ENCODE measurements at places on chromosomes 11 and 22. TPM values are rescaled to one million over a fixed set of nuclear protein-coding genes. Genes with fewer than 3 reads are reported as not detected.

DNA sequence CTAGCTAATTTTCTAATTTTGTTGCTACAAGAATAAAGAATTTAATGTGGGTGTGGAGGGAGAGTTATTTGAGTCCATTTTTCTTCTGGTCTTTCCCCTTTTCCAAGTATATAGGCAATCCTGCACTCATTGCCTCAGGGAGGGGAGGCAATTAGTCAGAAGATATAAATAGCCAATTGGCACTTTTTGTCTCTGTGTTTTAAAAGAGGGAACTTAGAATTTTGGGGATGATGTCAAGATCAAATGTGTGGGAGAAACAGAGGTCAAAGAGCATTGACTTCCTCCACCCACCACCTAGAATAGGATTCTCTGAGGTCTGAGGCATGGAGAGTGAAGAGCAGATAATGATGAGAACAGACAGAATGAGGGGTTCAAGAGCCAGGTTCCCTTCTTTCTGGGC is 120.3 kb upstream of the ZC3H12C start:
- DNase-seq = no peak

- no peak for DNase-seq
Measured at GRCh38 chr11:19087658-19088057, 27.1 kb upstream of the MRGPRX2 start.

- no peak for DNase-seq
Measured at GRCh38 chr11:96340555-96340885, 2.5 kb downstream of the MAML2 start.

GRCh38 chr11:63417174-63417852 is 47.7 kb downstream of the SLC22A9 start:
- no peak for DNase-seq

- DNase-seq = no peak
Measured at GRCh38 chr22:21972293-21972779, 10.3 kb downstream of the TOP3B start.

DNA sequence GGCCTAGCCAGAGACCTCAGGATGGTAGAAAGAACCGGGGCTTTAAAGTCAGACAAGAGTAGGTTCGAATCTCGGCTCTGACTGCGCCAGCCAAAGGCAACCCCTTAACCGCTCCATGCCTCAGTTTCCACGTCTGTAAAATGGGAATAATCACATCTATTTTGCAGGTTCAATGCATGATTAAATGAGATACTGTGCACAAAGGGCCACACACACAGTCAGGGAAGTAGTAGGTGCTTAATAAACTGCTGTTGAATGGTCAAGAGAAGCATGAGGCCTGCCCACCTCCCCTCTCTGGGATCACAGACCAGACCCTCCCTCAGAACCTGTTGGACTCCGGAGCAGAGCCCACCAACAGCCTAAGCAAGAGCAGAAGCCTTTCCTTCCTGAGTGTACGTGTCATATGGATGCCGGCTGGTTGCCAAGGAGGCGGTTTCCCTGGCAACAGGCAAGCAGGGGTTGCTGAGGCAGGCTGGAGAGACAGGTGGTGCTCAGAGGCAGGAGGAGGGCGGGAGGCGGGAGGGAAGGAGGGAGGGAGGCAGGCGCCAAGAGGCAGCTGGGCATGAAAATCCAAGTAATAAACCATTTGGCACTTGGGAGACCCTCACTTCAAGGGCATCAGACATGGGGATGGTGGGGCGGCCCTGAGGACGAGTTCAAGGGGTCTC is 43.9 kb downstream of the NFAM1 start:
- DNase-seq = no peak

GRCh38 chr11:48033918-48034341 is 53.6 kb downstream of the PTPRJ start:
- no peak for DNase-seq

- DNase-seq = no peak
Measured at GRCh38 chr11:68978931-68979594, 1.7 kb downstream of the MRGPRD start.

GRCh38 chr11:93822359-93822758 is 28.1 kb downstream of the VSTM5 start:
- no peak for DNase-seq

- DNase-seq = no peak
Measured at GRCh38 chr22:37442135-37442534, 14.9 kb upstream of the ELFN2 start.

DNA sequence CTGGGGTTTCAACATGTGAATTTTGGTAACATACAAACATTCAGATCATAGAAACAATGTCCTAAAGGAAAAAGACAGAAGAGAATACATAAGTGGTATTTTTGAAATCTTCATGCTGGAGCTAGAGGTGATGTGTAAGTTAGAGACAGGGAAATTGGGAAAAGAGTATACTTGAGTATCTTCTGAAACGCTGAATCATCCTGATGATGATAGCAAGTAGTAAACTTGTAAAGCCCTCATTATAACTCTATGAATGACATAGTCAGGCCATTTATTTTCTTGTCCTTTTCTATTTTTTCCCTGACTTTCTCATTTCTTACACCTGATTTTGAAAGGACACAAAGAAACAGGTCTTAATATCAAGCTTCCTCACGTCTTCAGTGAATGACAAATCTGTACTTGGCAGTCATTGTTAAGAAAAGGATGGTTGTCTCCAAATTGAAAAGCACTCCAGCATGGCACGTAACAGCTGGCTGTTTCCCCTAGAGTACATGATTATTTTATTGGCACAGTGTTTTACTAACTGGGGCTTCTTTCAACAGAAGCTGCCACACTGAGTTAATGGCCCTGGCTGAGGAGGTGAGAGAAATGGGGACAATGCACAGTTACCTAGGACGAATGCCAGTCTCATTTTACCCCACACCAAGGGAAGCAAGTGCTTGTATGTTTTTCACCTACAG is 140.7 kb upstream of the CTSC start:
- DNase-seq = no peak

DNA sequence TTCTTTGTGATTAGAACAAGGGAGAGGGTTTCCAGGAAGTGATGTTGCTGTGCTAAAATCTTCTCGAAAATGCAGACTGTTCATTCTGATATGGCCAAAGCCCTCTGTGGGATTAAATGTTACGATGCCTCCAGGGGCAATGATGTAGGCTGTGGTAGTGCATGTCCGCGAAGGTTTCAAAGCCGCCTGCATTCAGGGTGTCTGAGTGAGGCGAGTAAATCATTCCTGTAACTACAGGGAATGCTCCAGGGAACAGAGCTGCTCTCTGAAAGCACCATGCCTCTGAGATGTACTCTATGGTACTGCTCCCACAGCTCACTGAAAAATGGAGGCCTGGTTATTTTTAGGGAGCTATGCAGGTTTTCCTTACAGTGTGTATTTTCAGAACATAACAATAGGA is 21.2 kb downstream of the PDGFD start:
- no peak for DNase-seq

DNA sequence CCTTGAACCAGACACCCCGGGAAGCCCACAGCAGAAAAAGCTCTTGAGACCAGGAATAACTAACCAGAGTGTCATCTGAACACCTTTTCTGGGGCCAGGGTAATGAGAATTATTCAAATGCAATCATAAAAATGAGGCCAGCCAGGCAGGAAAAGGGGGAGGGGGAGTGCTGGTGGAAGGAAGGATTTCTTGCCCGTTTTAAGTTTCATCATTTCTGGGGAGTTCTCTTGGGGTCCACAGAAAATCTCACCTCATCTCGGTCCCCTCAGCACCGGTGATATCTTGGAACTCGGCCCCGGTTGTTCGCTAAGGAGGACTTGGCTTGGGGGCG is 495 bp upstream of the PKNOX2 start:
- DNase-seq = no peak

DNA sequence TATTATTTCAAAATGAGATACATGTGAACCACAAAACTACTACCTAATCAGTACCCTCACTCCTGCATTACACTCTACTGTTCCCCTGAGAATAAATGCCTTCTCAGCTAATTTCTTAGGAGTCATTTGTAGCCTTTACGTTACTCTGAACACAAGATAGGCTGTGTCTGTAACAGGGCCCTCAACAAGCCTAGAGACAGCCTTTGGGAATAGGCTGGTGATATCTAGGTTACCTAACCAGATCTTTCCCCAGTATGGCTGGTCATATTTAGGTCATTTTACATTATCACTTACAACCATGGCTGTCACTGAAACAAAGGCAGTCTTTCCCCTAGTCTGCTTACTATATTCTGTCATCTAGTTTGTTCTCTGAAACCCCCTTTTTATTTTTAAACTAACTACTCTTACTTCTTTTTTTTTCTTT is 14.2 kb downstream of the ATM start:
- DNase-seq = no peak

DNA sequence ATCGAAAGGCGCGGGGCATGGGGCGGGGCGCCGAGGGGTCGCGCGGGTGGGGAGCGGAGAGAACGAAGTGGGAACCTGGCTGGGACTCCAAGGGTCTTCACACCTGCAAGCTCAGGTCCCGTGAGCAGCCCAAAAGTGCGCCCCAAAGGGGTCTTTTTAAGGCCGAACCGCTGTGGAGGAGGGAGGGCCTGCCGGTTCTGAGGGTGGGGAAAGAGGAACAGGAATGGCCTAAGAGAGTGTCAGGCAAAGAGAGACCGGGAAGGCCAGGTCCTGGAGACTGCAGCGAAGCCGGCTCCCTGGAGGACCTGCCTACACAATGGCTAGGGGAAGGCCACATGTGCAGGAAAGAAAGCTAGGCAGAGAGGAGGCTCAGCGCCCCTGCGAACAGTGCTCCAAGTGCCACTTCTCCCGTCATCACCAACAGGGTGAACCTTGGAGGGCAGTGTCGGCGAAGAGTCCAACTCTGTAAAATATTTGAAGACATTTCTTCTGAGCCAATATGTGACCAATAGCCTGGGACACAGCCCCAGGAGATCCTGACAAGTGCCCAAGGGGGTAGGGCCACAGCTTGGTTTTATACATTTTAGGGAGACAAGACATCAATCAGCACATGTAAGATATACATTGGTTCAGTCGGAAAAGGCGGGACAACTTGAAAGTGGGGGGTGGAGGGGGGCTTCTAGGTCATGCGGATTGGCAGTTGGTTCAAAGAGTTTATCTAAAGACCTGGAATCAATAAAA is 710 bp upstream of the DGCR2 start:
- no peak for DNase-seq

- DNase-seq = no peak
Measured at GRCh38 chr22:44186121-44186510, 5.4 kb downstream of the PARVG start.

DNA sequence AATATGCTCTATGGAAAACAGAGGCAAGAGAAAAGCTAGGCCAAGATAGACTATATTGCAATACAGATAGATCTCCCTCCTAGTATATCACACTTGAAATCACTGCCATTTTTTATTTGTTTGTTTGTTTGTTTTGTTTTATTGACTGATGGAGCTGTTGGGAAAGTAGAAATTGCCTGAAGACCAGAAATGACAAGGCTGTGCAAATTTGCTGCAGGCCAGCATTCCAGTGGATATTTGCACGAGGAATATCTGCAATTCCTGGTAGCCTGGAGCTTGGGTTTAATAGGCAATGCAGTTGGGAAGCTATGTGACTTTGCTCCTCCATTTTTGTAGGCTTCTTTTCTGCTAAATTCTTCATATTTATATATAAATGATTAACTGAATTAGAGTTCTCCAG is 991.7 kb downstream of the LRRC4C start:
- no peak for DNase-seq

DNA sequence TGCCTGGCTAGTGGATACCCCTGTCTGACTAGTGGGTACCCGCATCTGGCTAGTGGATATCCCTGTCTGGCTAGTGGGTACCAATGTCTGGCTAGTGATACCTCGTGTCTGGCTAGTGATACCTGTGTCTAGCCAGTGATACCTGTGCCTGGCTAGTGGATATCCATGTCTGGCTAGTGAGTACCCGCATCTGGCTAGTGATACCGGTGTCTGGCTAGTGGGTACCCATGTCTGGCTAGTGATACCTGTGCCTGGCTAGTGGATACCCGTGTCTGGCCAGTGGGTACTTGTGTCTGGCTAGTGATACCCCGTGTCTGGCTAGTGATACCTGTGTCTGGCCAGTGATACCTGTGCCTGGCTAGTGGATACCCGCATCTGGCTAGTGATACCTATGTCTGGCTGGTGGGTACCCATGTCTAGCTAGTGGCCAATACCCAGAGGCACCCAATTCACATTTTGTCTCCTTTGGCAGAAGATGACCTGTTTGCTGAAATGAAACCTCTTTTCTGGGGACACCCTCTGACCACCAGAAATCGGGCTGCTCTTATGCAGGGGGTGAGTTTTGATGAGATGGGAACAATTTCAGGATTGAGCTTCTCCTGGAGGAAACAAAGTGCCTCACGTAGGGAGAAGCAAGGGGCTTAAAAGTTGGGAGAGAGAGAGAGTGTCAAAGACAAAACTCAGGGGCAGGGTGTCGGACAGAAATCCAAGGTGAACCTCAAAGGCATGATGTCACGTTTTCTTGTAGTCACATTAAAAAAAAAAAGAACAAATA is 63.4 kb downstream of the SMIM38 start:
- no peak for DNase-seq

GRCh38 chr22:17939011-17939410 is 85.3 kb downstream of the MICAL3 start:
- DNase-seq = peak; percentile 3

GRCh38 chr11:12682737-12683500 is 8.7 kb downstream of the TEAD1 start:
- no peak for DNase-seq

GRCh38 chr11:70191495-70192140 is 11.5 kb upstream of the FADD start:
- no peak for DNase-seq

GRCh38 chr22:20776624-20777405 is 2.9 kb downstream of the SERPIND1 start:
- DNase-seq = no peak

DNA sequence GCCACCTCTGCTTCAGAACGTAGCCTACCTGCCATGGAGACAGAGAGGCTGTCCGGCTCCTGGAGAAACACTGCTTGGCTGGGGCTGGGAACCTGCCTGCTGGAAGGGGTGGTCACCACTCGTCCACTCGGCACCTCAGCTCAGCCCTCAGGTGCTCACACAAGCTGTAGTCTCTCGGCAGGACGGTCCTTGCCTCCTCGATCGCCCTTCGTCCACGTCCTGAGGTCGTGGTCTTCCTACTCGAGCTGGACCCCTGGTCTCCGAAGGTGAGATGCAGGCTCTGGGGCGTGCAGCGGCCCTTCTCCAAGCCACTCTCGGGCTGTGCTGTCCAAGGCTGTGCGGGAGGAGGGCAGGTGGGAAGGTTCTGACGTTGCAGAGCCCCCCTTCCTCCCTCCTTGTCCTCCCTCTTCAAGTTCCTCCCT is at the start of gene TBX10:
Gene TBX10, minus strand, starts transcription at position 326 of the 422 bp plus-strand sequence. Its CDS starts 291 bp downstream, at position 35.
- no peak for DNase-seq

Gene SLC43A3
- 66.4 TPM for total RNA-seq

Gene CARNS1
- total RNA-seq = 1.1 TPM

Gene PRG3
- not detected for total RNA-seq

Gene NPAS4
- total RNA-seq = not detected

Gene SEPTIN3
- 0.76 TPM for total RNA-seq

Gene SLN
- total RNA-seq = not detected

Gene FBXO3
- 36.5 TPM for total RNA-seq

Gene ALX4
- total RNA-seq = 1.7 TPM

Gene GDPD4
- not detected for total RNA-seq

Gene VSTM5
- 0.19 TPM for total RNA-seq

Gene PTPRCAP
- 1.8 TPM for total RNA-seq

Gene SPDYC
- not detected for total RNA-seq

Gene RAB36
- total RNA-seq = 3.6 TPM

All from lower leg skin (tissue), 4 donors.